ENCODE measurements at places on chromosomes 1 and 21.

DNA sequence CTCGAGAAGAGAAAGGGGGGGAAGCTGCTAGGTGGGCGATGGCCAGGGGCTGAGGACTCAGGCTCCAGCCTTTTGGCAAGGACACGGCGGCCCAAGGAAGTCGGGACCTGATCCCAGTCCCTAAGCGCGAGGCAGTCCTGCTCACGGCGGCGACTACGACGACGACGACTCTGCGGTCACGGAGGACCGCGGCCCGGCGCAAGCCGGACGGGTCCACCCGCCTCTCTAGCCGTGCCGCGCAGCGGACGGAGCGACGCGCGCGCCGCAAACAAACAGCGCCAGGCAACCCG lies 401 bp downstream of the WNT9A start:
- no peak for DNase-seq

DNA sequence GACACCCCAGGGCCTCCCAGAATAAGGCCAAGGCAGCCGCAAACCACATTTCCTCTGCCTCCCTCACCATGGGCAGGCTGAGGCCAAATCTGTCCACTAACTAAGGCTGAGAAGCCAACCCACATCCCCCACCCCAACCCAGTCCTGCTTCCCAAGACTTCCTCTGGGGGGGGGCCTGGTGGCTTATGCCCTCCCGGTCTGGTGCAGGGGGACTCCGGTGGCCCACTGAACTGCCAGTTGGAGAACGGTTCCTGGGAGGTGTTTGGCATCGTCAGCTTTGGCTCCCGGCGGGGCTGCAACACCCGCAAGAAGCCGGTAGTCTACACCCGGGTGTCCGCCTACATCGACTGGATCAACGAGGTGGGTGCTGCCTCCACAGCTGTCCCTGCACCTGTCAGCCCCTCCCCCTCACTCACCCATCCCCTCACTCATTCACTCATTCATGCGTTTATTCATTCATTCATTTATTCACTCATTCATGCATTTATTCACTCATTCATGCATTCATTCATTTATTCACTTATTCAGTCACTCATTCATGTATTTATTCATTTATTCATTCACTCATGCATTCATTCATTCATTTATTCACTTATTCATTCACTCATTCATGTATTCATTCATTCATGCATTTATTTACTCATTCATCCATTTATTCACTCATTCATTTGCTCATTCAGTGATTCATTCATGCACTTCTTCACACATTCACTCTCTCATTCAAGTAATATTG lies 7.3 kb downstream of the CTRC start:
- DNase-seq = no peak

- no peak for DNase-seq
Observed at GRCh38 chr1:23417570-23417969, 7.0 kb downstream of the TCEA3 start.

DNA sequence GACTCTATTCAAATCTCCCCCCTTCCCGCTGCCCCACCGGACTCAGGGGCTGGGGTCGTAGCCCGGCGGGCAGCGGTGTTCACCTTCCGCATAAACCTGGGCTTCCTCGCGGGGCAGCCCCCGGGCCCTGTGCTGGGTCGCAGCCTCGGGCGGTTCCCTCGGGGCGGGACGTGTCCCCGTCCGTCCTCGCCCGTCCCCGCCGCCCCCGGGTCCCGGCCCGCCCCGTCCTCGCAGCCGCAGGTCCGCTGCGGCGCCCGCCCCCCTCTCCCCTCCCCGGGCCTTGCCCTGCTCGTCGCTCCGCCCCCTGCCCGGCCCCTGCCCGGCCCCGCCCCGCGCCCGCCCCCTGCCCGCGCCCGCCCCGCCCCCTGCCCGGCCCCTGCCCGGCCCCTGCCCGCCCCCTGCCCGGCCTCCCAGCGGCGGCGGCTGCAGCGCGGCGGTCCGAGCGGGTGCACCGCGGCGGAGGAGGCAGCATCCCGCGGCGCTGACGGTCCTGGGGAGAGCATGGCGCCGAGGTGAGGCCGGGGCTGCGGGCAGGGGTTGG lies at the start of gene COL18A1:
Gene COL18A1, plus strand, starts transcription at position 436 of the 541 bp plus-strand sequence. Its CDS starts 66 bp downstream, at position 502.
- peak; percentile 14 for DNase-seq

DNA sequence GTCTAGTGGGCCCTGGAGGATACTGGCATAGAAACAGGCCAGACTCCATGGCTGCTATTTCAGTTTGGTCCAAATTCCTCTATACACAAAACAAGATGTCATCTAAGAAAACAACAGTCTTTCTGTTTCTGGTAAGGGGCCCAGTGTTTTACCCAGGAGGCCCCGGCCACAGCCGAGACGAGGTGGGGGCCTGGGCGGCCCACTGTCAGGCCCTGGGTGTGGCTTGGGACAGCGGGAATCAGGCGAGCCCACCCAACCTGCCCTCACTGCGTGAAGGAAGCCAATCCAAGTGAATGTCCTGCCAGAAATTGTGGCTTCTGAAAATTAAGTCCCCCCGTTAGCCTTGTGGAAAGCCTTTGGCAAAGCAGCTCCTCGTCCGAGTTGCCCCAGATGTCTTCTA lies 31.2 kb upstream of the GPR153 start:
- no peak for DNase-seq

- DNase-seq = no peak
Observed at GRCh38 chr1:182211386-182211785, 149.9 kb upstream of the ZNF648 start.

- no peak for DNase-seq
Observed at GRCh38 chr1:210499956-210500355, 171.3 kb downstream of the HHAT start.

GRCh38 chr1:45550401-45551351 lies at the start of gene AKR1A1:
Gene AKR1A1, plus strand, starts transcription at chr1:45550826. Its CDS starts 10,969 bp downstream, at chr1:45561795.
- peak; percentile 85 for DNase-seq

DNA sequence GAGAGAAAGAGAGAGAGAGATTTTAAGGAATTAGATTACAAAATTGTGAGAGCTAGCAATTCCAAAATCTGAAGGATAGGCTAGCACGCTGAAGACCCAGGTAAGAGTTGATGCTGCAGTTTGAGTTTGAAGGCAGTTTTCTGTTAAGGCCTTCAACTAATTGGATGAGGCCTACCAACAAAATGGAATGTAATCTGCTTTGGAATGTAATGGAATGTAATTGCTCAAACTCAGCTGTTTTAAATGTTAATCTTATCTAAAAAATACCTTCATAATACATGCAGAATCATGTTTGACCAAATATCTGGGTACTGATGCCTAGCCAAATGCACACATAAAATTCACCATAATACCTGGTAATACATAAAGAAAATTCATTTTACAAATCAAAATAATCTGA lies 976.1 kb downstream of the LTN1 start:
- DNase-seq = no peak

DNA sequence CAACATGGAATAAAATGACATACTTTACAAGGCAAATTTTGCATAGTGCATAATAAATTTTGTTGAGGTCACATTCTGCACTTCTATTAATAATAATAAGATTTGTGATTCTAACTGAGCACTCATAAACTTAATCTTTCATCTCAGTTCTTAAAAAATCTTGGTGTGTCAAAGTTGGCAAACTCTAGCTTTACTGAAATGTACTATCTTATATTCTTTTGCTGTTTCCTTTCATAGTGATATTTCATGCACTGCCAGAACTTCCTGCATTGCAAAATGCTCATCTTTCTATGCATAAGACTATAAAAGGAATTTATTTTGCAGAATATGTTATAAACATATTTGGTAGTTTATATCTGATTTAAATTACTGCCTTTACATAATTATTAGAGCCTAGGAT lies 797.6 kb downstream of the ADGRL2 start:
- no peak for DNase-seq

Data from stimulated activated CD8-positive, alpha-beta memory T cell treated with anti-CD3 and anti-CD28 coated beads, Interleukin-15, amount 100 ng/mL, for 48 hours (primary cell).